NCI-H1105 treated with DMSO at 0.1 percent for 48 hours (cell line): ENCODE measurements at places on chromosomes 16 and 17.
A peak's percentile ranks its signal among the peaks of the same experiment; 100 is the strongest.

GRCh38 chr17:21297026-21297520 is 12.6 kb downstream of the MAP2K3 start:
- DNase-seq, result no peak

GRCh38 chr16:79164388-79164995 is 436.0 kb downstream of the MAF start:
- DNase-seq, result no peak

- DNase-seq, result no peak
Measured at GRCh38 chr17:78249818-78250806, 18.7 kb downstream of the TMEM235 start.

GRCh38 chr16:24685539-24686432 is 43.7 kb upstream of the TNRC6A start:
- no peak for DNase-seq

DNA sequence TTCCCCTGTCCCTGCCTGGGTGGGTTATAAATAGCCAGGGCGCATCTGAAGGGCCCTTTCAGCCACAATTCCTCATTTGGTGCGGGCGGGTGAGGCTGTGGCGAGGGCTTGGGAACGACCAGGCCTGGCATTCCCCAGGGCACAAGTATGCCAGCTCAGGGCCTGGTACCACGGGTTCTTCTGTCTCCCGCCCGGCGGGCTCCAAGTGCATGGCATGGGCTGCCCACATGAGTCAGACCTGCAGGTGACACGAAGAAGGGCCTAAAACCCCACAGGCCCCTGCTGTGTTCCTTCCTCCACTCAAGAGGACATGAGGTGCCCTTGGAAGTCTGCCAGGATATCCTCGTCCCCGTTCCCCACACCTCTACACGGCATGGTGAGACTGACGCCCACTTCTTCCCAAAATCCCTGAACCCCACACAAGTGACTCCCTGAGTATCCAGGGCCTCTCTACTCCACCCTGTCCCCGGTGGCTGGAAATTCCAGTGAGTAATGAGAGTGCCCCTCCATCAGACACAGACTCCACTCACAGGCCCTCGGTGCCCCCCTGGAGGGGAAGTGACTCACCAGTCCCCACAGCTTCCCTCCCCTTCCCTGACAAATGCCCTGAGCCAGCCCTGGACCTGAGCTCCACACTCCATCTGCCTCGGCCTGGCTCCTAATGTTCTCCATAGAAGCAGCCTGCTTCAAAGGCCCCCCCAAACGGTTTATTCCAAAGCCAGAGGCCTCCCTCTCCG is 68.8 kb downstream of the ABR start:
- no peak for DNase-seq

- no peak for DNase-seq
Measured at GRCh38 chr16:78244131-78244895, 144.9 kb downstream of the WWOX start.

DNA sequence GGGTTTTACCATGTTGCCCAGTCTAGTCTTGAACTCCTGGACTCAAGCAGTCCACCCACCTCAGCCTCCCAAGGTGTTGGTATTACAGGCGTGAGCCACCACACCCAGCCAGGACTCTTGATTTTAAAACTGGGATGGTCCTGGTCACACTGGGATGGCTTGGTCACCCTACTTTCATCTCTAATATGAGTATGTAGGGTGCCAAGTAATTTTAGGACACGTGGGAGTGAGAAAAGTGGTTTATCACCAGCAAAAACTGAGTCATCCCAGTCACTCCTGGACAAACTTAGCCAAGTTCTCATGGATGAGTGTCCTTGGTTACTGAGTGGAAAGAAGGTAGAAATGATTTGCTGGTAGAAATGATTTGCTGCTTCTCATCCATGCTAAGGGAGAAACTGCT is 9.9 kb downstream of the CLEC19A start:
- no peak for DNase-seq

GRCh38 chr16:17134586-17134985 is 336.2 kb downstream of the XYLT1 start:
- no peak for DNase-seq

GRCh38 chr16:78177987-78178386 is 78.5 kb downstream of the WWOX start:
- DNase-seq, result no peak

DNA sequence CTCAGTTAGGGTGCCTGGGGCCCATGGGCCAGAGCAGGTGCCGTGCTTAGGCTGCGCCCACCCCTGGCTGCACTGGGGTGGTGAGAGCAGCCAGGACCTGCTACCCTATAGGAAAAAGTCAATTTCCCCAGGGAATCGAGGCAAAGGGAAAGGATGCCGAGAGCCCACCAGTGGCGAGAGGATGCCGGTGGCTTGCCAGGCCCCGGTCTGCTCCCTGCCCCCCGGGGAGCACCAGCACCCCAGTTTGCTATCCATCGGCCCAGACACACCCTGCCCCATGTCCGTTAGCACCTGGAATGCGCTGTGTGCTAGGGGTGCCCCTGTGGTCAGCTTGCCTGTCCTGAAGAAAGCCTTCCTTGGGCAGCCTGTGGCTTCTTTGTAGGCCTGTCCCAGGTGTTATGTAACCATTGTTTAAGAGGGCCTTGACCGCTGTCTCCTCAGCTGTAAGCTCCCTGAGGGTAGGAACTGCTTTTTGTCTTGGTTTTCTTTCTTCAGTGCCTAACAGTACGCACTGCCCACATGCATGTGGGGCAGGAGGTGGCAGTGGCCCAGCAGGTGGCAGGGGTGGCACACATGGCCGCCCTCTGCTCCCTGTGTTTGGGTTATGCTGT is 40.8 kb downstream of the NT5M start:
- no peak for DNase-seq

DNA sequence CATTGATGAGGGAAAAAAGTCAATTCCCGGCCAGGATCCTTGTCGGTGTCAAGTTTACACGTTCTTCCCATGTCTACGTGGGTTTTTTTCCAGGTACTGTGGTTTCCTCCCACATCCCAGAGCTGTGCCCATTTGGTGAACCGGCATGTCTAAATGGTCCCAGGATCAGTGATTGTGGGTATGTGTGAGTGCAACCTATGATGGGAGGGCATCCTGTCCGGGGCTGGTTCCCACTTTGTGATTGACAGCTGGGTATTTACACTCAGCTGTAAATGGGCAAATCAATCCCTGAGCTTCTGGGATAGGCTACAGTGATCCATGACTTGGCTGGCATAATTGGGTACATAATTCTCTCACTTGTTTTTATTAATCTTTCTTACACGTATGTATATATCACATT is 91.2 kb upstream of the IRX6 start:
- DNase-seq, result no peak

- DNase-seq, result peak; percentile 37
Measured at GRCh38 chr16:78996790-78997189, 603.7 kb downstream of the MAF start.

GRCh38 chr17:75819116-75819515 is 25.1 kb downstream of the UNC13D start:
- no peak for DNase-seq

- no peak for DNase-seq
Measured at GRCh38 chr17:11889266-11889665, 108.0 kb downstream of the ZNF18 start.

DNA sequence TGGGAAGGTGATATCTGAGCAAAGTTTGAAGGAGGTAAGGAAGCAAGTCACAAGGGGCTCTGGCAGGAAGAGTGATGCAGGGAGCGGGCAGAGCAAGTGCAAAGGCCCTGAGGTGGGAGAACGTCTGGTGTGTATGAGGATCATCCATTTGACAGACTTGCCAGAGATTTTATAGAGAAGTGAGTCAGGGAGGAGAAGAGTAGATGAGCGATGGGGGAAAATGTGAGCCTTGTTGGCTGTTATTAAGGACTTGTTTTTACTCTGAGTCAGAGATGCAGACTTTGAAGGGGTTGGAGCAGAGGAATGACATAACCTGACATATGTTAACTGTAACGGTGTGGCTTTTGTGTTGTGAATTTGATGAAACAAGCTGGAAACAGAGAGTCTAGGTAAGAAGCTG is 3.5 kb upstream of the CLEC10A start:
- no peak for DNase-seq

- DNase-seq, result no peak
Measured at GRCh38 chr16:11759997-11760396, 17.3 kb upstream of the TXNDC11 start.

DNA sequence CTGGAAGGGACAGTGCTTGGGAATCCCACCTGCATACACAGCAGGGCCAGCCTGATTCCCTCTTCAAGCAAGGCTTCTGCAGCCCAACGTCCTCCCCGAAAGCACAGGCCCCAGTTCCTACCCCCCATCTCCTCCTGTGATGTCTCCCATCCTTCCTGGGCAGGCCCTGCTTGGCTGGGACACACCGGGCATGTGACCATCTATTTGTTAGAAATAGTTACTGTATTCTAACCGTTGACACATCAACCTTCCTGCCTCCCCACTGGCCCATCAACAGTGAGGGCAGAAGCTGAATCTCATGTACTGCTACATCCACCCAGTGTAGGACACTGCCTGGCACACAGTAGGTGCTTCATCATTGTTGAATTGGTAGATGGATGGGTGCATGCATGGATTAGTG is 10.7 kb downstream of the PRR29 start:
- no peak for DNase-seq

GRCh38 chr16:85330006-85330693 is 217.9 kb upstream of the CIBAR2 start:
- peak; percentile 43 for DNase-seq

DNA sequence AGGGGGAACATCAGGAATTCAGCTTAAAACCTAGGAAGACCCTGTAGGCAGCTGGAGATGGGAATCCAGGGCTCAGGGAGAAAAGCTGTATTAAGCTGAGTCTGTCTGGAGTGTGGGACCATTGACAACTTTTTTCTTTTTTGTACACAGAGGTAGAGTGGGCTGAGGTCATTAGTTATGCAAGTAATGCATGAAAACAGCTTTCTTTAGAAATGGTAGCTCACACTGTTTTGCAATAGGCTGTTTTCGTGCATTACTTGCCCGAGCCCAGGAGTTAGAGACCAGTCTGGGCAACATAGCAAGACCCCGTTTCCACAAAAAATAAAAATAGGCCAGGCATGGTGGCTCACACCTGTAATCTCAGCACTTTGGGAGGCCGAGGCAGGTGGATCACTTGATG is 46.5 kb downstream of the KATNIP start:
- no peak for DNase-seq

- no peak for DNase-seq
Measured at GRCh38 chr16:4393240-4393600, 21.6 kb downstream of the VASN start.

GRCh38 chr17:83031321-83031945 is 48.0 kb upstream of the METRNL start:
- DNase-seq, result no peak

GRCh38 chr16:9446471-9447194 is 355.2 kb downstream of the HAPSTR1 start:
- no peak for DNase-seq

DNA sequence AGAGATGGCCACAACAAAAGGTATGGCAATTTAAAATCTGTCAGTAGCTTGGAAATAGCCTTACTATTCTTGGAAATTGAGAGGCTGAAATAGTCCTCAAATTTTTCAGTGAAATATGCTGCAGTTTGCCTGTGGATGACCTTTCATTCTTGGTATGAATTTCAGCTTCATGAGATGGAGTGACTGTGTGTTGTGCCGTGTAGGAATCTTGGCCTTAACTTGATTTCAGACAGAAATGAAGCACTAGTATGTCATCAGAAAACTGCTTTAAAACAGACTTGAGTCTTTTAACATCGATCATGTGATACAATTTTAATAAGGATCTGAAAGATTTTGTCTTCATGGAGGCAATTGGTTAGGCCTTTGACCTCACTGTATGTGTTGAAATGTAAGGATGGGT is 247.2 kb downstream of the CNTNAP4 start:
- DNase-seq, result no peak
